ENCODE measurements at places on chromosomes 1 and 21.

- DNase-seq = no peak
Measured at GRCh38 chr1:244760471-244760870, 75.0 kb upstream of the COX20 start.

DNA sequence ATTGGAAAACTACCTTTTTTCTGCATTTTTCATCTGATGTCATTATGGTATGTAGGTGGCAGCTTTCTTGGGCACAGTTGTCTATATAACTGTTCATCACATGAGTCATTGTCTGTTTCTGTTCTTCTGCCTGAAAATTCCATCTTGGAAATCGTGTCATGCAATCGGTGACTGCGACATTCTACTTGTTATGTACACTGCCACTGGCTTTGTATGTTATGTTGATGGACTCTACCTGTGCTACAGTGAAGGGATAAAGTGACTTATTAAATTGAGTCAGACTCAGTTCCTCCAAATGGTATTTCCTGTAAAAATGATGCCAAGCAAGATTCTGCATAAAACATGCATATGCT, 8.6 kb downstream of the SMAP2 start:
- no peak for DNase-seq

GRCh38 chr1:147201276-147201675, 23.9 kb downstream of the FMO5 start:
- DNase-seq = no peak

GRCh38 chr1:182841368-182841988, 2.3 kb downstream of the DHX9 start:
- DNase-seq = no peak

DNA sequence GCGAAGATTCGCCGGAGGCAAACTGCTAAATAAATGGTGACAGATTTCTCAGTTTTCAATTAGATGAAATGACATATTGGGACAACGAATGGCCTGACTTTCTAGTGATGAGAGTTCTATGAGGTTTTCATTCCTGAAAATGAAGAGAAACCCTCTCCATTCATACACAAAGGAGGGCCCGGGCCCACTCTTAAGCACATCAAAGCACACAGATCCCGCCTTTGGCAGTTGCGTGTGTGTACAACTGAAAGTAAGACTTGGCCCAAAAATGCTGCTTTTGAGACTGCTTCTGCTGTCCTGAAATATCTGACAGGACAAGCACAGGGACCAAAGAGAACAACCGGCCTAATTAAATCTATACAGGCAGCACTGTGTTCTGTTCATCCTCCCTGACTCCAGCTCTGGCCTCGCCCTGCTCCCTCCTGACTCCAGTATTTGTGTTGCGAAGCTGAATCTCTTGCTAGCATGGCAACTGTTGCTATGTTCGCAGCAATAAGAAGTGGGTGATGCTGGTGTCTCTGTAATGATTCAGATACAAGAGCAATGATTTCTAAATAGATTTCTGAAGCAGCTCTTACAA, 7.4 kb downstream of the LRRC53 start:
- DNase-seq = no peak

GRCh38 chr1:246681900-246682895, 42.0 kb upstream of the SCCPDH start:
- no peak for DNase-seq

DNA sequence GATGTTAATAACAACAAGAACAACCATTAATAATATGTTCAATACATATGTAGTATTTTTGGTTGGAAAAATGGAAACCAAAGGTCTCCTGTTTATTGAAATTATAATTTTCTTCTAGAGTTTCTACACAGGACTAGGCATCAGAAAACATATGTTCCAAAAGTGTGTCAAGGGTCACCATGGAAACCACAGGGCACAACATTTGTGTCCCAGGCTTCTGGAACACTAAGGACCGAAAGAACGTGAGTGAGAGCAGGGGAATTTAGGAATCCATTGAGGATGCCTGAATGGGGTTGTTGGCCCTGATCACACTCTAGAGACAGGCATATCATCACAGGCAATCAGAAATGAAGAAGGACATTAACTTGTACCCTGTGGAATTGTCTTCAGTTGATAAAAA, 7.5 kb upstream of the CDC14A start:
- no peak for DNase-seq

DNA sequence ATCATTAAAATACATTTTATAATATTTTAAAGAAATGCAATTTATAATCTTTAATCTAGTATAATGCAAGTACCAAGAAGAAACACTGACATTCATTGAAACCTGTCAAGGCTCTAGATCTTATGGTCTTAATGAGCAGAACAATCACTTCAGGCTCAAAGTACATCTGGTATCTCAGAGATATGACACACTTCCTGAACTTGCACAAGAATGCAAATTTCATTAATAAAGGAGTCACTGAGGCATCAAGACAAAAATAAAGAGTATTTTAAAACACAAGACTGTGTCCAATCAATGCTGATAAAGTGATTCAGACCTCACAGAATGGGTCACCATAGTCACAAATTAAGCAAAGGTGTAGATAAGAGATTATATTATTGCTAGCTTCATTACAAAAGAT, 178.1 kb downstream of the AK5 start:
- no peak for DNase-seq

GRCh38 chr1:208668991-208669390, 424.8 kb upstream of the PLXNA2 start:
- no peak for DNase-seq

- no peak for DNase-seq
Measured at GRCh38 chr1:194786027-194786426, 1599.6 kb upstream of the B3GALT2 start.

DNA sequence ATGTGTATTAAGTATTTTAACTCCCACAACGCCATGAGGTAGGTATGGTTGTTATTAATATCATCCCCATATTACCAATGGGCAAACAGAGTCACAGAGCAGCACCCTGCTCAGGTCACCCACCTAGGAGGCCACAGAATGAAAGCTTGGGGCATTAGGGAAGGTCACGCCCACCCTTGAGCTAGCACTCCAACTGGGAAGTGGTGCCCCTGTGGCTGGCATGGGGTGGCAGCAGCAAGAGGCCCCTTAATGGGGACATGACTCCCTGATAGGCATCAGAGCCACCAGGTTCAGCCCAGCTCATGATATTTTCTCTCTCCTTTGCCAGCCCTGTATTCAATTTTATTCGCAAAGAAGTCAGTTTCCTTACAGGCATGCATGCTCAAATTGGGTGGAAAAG, 90.6 kb downstream of the DMRTB1 start:
- no peak for DNase-seq

DNA sequence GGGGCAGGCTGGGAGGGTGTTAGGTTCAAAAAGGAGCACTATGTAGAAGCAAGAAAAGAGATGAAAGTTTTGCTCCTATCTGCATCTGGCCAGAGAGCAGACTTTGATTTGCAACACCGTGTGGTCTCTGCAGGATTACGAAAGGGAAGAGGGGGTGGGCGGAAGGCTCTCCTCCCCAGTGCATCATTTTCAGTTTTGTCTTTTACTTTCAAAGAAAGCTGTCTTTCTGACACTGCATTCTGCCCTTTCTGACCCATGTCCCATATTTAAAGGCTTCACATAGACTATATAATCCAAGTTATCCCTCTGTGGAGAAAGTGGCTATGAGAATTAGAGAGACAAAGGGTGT, 126.5 kb downstream of the RHOU start:
- no peak for DNase-seq

GRCh38 chr1:173818459-173818858, 6.0 kb upstream of the DARS2 start:
- DNase-seq = no peak

DNA sequence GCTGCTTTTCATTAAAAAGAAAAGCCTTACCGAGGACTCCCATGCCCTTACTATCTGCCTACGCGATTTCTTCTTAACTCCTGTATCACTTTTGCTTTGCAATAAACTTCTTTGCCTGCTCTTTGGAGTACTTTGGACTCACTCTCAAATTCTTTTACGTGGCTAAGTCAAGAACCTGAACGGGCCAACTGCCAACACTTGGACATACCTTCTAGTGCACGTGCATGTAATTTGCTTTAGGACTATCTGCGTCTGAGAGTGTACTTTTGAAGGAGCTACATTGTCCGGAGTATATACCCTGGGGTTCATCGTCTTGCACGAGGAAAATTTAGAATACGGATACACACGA, 3.6 kb upstream of the OTUD3 start:
- DNase-seq = no peak

- DNase-seq = no peak
Measured at GRCh38 chr1:85078903-85079302, 30.6 kb upstream of the MCOLN3 start.

- DNase-seq = no peak
Measured at GRCh38 chr1:99571092-99571734, 74.7 kb upstream of the PALMD start.

GRCh38 chr1:167545349-167545748, 8.2 kb downstream of the CREG1 start:
- no peak for DNase-seq

DNA sequence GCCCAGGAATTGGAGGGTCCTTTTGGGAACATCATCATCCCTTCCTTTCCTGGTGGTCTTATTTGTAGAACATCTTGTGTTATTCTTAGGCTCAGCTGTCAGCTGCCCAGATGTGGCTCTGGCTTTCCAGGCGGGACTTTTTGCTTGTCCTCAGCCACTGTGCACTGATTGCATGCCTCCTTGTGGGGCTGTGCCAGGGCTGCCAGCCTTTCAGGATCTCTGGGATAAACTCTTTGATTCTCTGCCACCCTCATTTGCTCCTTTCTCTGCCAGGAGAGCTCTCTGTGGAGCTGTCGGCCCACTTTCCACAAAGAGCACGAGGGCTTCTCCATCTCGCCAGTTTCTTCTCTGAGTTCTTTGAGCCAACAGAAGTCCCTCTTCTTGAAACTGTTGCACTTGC, 63.1 kb downstream of the PTPRU start:
- no peak for DNase-seq

DNA sequence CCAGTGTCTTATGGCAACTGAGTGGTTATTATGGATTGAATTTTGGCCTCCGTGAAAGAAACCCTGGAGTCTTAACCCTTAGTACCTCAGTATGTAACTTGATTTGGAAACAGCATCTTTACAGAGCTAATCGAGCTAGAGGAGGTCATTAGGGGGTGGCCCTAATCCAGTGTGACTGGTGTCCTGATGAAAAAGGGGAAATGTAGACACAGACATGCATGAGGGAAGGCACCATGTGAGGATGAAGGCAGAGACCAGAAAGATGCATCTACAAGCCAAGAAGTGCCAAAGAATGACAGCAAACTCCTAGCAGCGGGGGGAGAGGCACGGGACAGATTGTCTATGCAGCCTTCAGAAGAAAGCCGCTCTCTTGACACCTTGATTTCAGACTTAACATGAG, 14.7 kb downstream of the DOP1B start:
- no peak for DNase-seq

DNA sequence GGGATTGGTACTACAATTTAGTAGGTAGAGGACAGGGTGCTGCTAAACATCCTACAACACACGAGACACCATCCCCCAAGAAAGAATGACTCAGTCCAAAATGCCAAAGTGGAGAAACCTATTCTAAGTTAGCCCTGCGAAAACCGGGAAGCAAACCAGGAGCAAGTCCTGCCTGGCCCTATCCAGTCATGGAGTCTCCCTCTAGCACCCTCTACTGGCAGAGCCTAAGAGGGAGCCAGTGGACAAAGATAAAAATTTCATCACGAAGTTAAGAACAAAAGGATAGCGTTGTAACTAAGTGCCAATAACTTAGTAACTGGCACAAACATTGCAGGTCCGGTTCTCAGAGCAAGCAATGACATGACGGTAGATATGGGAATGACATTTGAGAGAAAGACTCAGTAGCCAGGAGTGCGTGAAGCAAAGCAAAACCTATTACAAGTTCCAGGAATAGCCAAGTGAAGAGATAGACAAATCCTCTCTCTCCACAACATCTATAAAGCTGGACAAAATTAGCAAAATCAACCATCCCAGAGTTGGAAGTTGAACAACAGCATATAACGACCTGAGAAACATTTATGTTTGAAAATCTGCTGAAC, 383.5 kb downstream of the OMA1 start:
- DNase-seq = no peak

- no peak for DNase-seq
Measured at GRCh38 chr1:204528677-204529076, 12.5 kb downstream of the MDM4 start.

DNA sequence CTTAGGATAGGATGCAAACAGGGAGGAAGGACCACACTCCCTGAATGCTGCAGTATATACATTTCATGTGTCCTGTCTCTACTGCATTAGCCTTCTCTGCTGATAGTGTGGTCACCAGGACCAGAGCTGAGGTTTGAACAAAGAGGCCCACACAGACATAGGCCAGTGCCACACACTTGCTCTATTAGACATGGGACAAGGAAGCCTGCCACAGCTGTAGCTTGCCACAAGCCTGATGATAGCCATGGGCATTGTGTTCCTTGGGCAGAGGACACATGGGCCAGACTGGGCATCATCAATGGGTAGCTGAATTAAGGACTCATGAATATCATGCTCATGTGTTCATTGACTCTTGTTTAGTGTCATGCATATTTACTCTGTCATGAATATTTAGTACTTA, 10.4 kb downstream of the CAMSAP2 start:
- no peak for DNase-seq

DNA sequence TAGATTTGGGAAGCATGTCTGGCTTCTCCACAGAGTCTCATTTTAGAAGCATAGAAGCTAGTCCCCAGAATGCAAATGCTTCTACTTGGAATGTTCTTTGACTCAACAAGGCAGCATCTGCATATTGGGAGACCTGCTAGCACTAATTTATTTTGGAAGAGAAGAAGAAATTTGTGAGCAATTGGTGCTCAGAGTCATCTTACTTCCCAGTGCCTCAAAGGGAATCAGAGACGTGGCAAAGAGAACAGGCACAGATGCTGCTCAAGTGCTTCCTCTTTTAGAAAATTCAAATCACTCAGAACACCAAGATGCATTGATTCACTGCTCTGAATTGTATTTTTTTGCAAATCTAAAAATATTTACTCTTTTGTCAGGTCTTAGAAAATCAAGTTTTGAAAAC, 255.7 kb downstream of the BRINP2 start:
- no peak for DNase-seq

DNA sequence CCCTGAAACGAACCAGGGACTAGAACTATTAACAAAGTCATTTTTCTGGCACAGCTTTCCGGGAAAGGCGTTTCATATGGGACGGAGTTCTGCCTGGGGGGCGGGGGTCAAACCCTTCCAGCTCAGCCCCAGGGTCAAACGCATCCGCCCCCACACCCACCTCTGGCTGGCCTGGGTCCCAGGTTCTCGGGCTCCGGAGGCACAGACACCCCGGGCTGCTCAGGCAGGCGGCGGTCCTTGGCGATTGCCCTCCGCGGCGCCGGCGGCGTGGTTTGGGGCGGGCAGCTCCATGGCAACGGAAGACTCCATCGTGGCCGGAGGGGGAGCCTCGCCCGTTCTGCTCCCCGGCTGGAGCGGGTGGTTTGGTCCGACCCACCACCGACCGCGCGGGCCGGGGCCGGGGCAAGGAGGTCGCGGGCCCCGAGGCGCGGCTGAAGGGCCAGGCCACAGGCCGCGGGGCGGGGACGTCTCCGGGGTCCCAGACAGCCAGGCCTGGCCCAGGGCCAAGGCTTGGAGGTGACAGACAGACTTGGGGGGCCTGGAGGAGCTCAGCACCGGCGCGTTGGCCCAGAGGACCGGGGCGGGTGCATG, at the start of gene CFAP74:
CFAP74 (minus strand) TSS at position 246 of the 591 bp plus-strand sequence. CDS start 12,830 bp downstream, outside the sequence.
- no peak for DNase-seq

- no peak for DNase-seq
Measured at GRCh38 chr1:45134461-45134873, 71.9 kb downstream of the ZSWIM5 start.
